H7 (cell line): ENCODE measurements at places on chromosomes 7 and 10. TPM values are rescaled to one million over a fixed set of nuclear protein-coding genes. Genes with fewer than 3 reads are reported as not detected.
A peak's percentile ranks its signal among the peaks of the same experiment; 100 is the strongest.

DNA sequence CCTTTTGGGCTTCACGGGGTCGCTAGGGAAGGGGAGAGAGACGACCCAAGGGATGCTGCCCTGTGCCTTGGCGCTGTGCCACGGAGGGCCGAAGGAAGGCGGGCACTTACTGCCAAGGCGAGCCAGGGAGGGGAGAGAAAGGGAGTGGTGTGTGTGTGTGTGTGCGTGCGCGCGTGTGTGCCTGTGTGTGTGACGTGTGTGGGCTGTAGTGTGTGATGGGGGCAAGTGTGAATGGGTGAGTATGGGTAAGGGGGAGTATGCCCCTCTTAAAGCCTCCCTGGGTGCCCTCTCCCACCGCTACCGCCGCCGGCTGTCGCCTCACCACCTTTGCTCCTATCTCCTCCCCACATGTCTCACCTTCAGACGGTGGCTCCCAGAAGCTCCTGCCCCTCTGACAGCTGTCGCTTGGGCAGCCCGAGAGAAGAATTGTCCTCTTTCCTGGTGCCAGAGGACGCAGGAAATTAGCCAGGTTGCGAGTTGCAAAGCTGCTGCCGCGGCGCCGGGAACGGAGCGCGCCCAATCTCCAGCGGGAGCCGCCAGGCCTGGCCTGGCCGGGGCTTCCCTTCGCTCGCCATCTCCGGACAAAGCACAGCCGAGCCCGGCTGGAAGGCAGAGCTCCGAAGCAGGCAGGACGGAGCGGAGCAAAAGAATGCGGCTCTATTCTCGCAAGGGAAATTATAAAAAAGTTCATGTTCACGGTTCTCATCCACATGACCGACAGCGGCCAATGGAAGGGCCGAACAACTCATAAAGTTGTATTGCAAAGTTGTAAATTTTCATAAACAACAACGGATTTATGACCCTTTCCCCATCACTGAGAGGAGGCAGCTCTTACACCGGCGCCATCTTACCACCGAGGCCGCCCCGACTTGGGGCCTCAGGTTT, at the start of gene HOXA3:
TSS of gene HOXA3 (minus strand) at position 653 of the 885 bp plus-strand sequence. CDS start 41,943 bp downstream, outside the sequence.
- DNase-seq: peak; percentile 73

GRCh38 chr7:119175911-119176627, 951.6 kb downstream of the ANKRD7 start:
- peak; percentile 24 for DNase-seq

- peak; percentile 76 for DNase-seq
These were observed 1.5 kb upstream of the KAZALD1 start for GRCh38 chr10:101060036-101060950.

GRCh38 chr10:89923661-89924060, 222.3 kb downstream of the KIF20B start:
- DNase-seq: no peak

DNA sequence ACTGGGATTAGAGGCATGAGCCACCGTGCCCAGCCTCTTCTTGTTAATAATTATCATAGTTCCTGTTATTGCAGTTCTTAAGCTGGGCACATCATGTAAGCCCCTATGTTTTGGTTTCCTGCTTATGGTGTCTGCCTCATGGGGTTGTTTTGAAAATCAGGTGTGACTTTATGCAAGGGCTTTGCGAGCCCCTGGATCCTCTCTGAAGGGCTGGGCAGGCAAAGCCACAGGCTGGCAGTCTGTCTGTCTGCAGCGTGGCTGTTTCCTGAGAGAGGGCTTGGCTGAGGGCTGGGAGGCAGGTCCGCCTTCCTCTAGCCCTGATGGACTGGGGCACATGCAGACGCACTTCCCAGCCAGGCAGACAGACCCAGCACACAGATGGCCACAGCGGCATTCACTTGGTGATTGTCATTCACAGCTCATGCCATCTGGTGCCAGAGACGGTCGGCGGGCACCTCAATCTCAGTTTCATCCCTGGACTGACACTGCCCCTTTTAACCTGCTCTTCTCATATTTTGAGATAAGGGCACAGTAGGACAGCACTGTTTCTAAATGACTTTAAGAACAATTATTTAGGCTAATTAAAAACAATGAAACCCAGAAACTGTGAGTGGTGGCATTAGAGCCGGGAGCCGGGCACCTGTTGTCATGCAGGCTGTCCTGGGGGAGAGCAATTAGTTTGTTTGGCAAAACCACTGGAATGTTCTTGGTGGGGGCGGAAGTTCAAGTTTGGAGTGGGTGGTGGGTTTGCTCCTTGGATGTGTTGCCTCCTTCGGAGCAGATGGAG, 35.5 kb downstream of the RBM20 start:
- DNase-seq: peak; percentile 22

DNA sequence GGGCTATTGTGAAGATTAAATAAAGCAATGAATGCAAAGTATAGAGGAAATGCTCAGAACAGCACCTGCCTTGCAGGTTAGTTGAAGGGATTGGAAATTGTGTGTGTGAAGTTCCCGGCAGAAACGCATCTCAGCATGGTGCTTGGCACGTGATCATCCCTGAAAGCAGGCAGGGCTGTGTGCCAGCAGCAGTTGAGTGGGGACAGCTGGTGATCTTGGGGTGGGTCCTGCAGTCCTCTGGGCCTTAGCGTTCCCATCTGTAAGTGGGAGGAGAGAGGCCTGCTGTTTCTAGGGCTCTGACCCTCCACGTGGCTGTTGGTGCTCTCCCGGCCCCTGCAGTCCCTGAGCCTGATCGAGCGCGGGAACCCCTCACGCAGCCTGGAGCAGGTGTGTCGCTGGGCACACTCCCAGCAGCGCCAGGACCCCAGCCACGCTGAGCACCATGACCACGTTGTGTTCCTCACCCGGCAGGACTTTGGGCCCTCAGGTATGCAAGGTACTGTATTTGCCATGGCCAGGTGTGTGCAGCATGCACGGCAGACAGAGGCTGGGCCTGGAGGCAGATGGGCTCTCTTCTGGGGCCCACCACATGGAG, 55.3 kb downstream of the TBATA start:
- peak; percentile 66 for DNase-seq

DNA sequence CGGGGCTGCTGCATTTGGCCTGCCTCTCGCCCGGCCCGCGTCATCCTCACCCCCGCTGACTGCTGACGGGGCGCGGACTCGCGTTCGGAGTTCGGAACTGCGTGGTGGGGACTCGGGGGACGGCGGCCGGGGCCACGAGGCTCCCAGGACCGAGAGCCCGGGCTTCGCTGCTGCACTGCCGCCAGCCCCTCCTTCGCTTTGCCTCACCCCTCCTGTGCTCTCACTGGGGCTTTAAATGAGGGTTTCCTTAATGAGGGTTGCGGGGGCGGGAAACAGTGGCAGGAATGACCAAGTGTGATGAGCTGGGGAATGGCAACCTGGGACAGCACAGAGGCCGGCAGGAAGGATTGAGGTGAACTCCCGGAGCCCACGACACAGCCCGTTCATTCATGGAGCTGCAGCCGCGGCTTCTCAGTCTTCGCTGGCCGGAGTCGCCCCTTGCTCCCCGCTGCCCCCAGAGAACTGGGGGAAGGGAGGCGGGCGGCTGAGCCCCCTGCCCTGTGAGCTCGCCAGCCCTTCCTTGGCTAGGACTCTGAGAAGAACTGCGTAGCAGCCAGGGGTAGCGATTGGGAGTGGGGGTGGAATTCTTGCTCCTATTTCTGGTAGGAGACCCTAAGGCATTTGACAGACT, 1.5 kb upstream of the LRRC4 start:
- DNase-seq: no peak

GRCh38 chr7:21690705-21691104, 147.9 kb downstream of the DNAH11 start:
- DNase-seq: no peak

GRCh38 chr7:151432658-151433521, 7.1 kb downstream of the CRYGN start:
- peak; percentile 81 for DNase-seq

GRCh38 chr10:83539528-83540308, 599.6 kb upstream of the GHITM start:
- DNase-seq: peak; percentile 14

DNA sequence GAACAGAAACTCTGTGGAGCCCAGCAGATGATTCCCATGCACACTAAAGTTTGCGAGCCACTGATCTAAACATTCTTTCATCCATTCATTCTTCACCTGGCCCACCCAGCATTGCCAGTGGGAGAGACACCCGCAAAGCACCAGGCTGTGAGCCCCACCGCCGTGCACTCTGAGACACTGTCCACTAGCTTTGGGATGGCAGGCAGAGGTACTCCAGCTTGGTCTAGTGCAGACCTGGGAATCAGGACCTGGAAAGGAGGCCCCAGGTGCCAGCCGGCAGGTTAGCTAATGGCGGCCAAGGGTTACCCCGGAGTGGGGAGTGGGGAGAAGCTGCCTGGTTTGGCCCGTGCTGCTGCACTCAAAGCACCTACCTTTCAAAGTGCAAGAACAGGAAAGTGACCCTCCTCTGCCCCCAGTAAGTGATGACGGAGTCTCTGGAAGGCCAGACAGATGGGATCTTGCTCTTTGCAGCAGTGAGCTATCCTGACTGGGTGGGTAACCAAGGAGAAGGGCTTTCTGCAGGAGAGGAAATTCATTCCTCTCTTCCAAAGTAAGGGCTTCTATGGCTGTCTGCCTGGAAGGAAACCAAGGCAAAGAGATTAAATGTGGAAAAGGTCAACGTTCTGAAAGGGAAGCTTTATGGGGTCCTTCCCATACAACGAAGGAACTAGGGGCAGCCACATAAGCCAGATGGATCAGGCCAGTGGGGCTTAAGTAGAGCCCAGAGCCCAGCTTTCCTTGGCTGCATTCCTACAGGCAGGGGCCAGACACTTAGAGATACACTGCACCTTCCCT, 74.2 kb upstream of the LRRC4 start:
- DNase-seq: no peak

GRCh38 chr7:15430911-15431310, 130.9 kb downstream of the AGMO start:
- DNase-seq: no peak

DNA sequence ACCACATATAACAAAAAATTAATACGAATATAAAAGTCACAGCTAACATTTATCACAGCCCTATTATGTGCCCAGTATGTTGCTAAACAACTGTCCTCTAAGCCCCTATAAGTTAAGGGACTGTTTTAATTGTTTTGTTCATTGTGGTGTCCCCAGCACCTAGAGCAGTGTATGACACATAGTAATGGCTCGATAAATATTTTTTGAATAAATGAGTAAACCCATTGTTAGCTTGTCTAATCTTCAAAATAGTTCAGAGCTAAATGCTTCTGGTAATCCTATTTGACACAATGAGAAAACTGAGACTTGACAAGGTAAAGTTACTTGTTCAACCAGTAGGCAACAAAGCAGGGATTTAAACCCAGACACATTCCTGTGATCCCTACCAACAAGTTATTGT, 78.4 kb upstream of the NEUROD6 start:
- no peak for DNase-seq

GRCh38 chr10:61628875-61629513, 33.7 kb upstream of the CABCOCO1 start:
- DNase-seq: no peak

- DNase-seq: no peak
These were observed 668.5 kb upstream of the AUTS2 start for GRCh38 chr7:68929781-68930261.

DNA sequence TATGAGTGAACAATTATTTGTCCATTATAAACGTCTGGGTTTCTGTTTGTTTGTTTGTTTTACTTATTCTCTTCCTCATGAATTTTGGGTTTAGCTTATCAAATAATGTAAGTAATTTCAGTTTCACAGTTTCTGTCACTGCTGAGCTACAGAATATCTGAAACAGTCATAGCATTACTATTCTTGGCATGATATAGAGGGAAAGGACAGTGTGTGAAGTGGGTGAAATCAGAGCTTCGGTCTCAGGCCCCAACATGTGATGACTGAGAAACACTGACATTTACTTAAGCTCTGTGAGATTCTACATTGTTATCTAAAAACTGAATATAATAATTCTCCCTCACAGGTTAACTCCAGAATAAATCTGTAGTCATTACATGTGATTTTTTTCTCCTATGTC, 8.8 kb upstream of the OR6V1 start:
- no peak for DNase-seq

- DNase-seq: no peak
These were observed 686 bp downstream of the ABI1 start for GRCh38 chr10:26860102-26860442.

DNA sequence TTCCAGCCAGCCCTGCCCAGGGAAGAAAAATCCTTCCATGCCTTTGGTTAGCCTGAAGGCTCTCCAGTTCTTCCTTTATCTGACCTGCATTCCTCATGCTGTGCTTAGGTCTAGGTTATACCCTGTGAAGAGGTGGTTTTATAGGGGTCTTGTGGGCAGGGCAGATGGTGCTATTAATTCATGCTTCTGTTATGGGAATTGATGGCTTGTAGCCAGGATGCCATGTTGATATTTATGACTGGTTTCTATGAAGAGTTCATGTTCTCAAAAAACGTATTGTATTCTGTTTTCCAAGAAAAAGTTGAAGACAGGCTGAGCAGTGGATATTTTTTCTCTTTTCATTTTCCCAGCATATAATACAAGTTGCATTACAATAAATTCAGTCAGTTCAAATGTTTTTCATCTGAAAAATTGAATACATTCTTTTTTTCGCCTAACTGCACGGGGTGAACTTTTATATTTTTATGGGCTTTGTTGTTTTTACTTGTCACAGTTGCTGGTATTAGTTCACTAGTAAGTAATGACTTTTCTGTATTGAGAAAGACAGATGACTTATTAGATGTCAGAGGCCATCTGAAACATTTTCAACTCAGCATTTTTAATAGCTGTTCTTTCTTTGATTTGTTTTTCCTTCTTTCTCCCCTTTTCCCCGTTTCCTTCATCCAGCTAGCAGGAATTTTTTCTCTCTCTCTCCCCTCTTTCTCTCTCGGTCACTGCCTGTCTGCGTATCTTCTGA, 322.8 kb downstream of the LRMDA start:
- no peak for DNase-seq

GRCh38 chr10:1968257-1969033, 231.1 kb upstream of the ADARB2 start:
- DNase-seq: no peak

DNA sequence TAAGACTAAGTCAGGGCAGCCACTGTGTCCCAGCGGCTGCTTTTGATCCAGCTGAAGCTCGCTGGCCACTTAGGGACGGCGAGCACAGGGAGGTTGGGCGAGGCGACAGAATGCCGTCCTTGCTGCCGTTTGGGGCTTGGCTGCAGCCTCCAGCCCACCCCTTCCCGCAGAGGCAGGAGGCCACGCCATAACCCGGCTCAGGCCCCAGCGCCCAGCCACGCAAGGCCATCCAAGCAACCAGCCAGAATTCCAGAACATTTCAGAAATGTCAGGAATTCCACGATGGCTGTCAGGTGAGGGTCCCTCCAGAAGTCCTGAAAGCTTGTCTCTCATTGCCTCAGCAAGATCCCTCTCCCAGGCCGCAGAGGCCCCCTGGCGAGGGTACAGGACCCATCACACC, 479.1 kb upstream of the FOXK1 start:
- peak; percentile 40 for DNase-seq

- DNase-seq: peak; percentile 68
These were observed 4.3 kb downstream of the SLC29A3 start for GRCh38 chr10:71323407-71323806.

Gene GPC2
- total RNA-seq: 39.1 and 65.8 TPM in 2 replicates

Gene MUC3A
- 8.5 and 14.6 TPM in 2 replicates for total RNA-seq

Gene SPDYE3
- not detected in 2 replicates for total RNA-seq

Gene GPR85
- 0.03 TPM in 1 of 2 replicates, not detected in the other for total RNA-seq

Gene GIMAP1
- total RNA-seq: not detected in 2 replicates

Gene OR6B1
- total RNA-seq: not detected in 2 replicates

Gene TSPAN15
- total RNA-seq: 5.0 and 6.5 TPM in 2 replicates

Gene SPDYE2
- not detected in 2 replicates for total RNA-seq

Gene SPDYE8
- not detected in 2 replicates for total RNA-seq

Gene HMX3
- total RNA-seq: not detected in 2 replicates

Gene CLCN1
- total RNA-seq: 0.11 and 0.21 TPM in 2 replicates
